EH (cell line): ENCODE measurements at places on chromosomes 4 and X.

- DNase-seq = no peak
These were observed 442.9 kb upstream of the RASGEF1B start for GRCh38 chr4:81914623-81915022.

DNA sequence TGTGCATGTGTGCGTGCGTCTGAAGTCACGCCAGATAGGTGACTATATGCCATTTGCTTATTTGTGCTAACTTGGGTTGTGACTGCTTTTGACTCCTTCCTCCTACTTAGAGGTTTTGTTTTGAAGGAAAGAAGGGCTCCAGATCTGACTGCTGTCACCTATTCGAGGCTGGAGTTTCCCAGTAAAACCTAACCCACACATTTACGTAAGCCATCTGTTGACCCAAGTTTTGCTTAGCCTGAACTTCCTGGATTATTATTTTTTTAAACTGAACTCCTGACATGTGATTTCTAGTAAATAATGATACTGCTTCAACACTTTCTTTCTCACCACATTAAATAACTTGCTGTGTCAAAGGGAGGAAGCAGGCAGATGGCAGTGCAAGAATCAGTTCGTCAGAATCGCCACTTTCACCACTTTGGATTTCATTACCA is 41.5 kb downstream of the DTHD1 start:
- no peak for DNase-seq

GRCh38 chrX:107348051-107348450 is 101.4 kb upstream of the FRMPD3 start:
- DNase-seq = no peak

DNA sequence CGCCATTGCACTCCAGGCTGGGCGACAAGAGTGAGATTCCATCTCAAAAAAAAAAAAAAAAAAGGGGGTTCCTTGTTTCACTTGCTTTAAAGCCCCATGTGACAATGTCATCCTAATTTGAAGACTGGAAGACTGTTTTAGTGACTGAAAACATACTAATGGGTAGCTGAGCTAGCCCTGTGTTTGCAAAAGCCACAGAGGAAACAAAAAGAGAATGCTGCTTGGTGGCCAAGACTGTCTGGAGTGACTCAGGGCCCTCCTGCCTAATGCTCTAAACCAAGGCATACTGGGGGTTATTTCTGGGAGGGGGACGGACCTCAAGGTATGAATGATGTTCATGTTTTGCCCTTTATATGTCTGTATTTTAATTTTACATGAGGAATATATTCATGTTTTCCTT is 16.0 kb downstream of the HPSE start:
- DNase-seq = no peak

DNA sequence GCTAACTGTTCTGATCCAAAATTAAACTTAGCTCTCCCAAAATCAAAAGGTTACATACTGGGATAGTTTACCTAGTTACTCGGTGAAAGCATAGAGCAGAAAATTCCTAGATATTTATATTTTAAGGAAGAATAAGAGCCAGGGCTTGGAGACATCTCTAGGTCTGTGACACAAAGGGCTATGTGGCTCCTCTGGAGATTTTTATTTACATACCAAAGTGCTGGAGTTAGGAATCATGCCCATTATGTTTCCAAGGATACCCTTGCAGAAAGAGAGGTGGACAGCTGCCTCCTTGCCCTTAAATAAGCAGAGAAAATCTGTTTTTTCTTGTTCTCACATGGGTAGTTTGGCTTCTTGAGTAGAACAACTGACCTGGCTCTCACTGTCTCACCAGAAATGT is 9.0 kb downstream of the COX7B2 start:
- DNase-seq = no peak

DNA sequence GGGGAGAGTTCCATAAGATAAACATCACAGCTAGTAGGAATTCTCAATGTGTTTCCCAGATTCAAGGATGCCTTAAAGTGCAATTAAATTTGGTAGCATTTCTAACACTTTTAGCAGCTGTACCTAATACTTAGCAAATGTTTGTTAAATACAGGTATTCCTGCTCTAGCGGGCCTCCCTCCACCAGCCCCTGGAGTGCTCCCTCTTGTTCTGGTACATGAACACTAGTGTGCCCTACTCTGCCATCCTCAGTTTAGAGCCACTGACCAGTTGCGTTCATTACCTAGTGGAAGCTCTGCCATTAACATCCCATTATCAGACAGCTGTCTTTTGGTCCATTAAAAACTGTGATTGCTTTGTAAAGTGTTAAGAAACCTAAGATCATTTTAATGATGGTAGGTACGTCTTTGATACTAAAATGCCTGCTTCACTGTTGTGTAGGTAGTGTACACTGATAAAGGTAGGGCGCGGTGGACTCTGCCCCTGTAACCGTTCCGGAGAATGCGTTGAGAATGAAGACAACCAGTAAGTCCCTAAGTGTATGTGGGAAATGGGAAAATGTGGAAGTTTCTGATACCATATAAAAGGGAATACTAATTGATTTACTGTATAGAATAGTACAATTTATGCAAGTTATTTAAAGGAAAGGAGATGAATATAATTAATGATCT is 21.7 kb downstream of the KIAA0232 start:
- DNase-seq = no peak

DNA sequence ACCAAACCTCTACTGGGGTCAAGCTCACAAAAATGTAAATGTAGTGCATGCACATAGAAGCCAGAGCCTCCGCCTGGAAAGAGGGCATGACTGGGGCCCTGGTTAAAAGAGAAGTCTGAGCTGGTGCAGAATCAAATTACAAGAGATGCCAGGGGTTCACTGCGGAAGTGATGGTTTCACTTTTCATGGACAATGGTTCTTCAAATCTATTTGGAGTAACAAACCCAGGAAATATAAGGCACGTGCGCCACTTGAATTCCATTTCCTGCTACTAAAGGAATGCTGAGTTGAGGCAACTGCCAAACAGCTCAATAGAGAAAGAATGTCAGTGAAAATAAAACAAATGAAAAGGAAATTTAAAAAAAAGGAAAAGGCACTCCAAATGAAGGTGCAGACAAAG is 79.8 kb downstream of the FUNDC1 start:
- DNase-seq = peak; percentile 22

DNA sequence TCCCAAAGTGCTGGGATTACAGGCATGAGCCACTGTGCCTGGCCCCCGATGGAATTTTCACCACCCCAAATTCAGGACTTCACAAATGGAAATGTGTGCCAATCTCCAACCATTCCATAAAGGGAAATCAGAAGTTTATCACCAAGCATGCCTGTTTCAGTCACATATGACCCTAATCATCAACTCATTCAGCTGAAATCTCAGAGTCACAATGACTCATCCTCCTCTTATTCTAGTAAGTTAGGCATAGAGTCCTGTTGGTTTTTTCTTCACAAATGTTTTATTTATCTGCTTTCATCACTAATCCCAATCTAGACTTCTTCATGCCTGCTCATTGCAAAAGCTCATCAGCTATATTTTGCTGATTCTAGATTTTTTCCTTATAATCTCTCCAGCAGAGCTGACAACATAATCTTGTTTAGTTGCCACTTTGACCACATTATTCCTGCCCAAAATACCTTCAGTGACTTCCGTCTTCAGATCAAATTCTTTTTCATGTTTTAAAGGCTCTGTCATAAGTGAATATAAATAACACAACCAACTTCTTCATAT is 83.3 kb downstream of the SLC7A11 start:
- DNase-seq = peak; percentile 91

DNA sequence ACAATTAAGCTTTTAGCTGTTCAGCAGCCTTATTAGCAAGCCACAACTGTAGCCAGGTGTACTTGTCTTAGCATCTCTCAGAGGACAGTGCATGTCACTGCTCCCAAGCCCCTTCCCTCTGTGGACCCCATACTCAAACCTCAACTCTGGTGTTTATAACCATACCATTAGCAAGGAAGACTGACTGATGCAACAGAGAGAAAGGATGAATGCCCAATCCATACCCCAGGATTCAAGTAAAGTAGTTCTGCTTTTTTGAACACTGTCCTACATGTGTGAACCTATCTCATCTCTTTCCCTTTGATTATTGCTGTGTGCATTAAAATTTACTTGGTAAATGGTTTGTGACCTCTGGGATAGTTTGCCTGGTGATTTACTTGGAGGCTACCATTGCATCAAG is 22.8 kb upstream of the CYBB start:
- DNase-seq = no peak

DNA sequence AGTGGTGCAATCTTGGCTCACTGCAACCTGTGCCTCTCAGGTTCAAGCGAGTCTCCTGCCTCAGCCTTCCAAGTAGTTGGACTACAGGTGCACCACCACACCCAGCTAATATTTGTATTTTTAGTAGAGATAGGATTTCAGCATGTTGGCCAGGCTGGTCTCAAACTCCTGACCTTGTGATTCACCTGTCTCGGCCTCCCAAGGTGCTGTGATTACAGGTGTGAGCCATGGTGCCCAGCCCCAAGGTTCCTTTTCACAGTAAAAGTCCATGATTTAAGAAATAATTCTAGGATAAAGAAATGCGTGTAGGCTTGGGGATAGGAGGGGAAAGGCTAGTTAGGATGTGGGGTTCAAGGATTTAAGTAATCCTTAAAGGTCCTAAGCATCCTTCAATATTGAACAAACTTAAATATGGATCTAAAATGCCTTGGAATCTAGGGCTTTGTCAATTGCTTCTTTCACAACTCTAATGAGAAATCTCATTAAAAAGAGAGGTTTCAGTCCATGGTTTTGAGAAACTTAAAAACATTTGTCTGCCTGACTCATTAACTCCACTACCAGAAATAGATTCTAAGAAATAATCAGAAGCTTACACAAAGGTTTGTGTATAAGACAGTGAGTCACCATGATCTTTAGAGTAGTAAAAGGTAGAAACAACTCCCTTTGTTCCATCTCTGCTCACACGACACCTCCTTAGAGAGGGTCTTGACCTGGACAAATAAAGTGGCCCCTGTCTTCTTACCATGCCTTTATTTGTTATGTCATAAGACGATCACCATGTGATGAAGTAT is 203.2 kb downstream of the PTTG2 start:
- peak; percentile 69 for DNase-seq

GRCh38 chr4:177127658-177128057 is 182.0 kb upstream of the NEIL3 start:
- DNase-seq = peak; percentile 14

DNA sequence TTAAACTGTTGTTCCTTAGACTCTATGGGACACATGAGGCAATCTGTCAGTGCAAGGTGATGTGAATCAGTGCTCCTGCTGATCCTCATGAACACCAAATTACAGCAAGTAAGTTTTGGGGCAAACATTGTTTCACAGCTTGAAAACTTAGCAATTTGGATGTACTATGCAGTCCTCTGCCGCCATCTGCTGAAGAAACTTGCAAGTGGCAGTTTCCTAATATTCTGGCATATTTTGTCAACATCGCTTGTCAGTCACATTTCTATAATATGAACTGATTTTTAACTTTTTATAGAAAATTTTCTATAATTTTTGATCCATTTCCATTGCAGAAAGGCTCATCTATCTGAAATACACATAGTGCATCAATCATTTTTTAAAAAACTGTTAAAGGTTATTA is 56.3 kb downstream of the ZAR1 start:
- peak; percentile 49 for DNase-seq

DNA sequence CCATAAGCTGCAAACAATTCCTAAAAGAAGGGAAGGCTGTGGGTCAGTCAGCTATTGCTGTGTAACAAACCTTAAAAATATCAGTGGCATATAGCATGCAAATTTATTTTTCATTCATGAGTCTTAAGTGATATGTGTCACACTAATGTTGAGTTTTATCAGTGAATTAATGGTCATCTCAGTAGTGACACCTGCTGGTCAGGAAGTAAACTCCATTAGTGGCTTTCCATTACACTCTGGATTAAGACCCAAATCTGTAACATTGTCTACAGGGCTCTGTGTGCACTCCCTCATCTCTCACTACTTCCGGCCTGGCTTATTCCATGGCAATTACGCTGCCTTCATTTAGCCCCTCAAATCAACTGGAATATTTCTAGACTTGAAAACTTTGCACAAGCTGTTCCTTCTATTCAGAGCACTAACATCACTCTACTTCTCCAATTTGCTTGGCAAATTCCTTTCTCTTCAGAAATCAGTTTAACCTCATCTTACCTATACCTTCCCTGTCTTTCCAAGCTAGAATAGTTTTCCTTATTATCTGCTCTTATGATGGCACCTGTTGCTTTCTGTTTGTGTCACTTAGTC is 217.3 kb upstream of the TAPT1 start:
- peak; percentile 59 for DNase-seq

GRCh38 chr4:16883806-16884205 is 14.6 kb downstream of the LDB2 start:
- DNase-seq = peak; percentile 39

DNA sequence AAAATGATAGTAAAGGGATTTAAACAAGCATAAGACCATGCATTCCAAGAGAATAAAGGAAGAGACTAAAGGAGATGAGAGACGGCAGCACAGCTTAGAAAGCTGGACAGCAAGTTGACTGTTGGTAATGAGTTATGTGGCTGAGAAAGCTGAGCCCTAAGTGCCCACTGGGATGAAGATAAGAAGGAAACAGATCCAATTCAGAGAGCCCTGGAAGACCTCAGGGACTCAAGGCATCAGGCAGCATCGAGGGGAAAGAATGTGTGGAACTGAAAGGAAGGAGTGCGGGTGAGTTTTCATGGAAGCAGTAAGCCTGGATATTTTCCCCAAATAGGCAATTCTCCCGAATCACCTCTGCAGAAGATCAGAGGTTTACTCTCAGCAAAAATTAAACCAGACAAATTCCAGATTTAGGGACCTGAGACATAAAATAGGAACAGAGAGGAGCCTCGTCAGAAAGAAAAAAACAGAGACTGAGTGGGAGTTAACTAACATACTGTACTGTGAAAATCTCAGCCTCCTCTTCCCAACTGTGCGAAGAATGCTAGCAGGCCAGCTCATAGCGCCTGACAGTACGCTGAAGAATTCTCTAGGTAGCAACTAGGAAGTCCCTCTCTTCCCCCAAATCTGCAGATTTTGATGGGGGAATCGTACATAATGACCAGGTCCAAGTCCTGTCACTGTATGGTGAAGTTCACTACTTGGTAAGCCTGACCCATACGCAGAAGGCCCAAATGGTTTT is 187.7 kb upstream of the TAPT1 start:
- no peak for DNase-seq

- no peak for DNase-seq
These were observed 57.0 kb upstream of the GBA3 start for GRCh38 chr4:22635692-22636091.

- DNase-seq = peak; percentile 82
These were observed 93.6 kb upstream of the MYOZ2 start for GRCh38 chr4:119041951-119042560.

DNA sequence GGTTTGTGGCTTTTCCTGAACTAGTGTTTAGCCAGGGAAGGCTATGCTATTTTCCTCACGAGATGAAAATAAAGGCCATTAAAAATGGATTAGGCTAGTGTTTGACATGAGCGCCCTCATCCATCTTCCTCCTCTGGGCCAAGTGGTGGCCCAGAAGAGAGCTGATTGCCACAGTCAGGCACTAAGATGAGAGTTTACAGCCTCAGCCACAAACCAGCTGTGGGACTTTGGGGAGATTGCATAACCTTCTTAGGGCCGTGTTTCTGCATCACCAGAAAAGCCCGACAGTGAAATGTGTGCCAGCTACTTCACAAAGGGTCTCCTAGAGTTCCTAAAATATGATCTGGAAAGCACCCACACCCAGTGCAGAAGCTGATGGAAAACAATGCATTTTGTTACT is 42.3 kb upstream of the LNX1 start:
- DNase-seq = peak; percentile 45
